ENCODE measurements at places on chromosomes 1 and 21.

DNA sequence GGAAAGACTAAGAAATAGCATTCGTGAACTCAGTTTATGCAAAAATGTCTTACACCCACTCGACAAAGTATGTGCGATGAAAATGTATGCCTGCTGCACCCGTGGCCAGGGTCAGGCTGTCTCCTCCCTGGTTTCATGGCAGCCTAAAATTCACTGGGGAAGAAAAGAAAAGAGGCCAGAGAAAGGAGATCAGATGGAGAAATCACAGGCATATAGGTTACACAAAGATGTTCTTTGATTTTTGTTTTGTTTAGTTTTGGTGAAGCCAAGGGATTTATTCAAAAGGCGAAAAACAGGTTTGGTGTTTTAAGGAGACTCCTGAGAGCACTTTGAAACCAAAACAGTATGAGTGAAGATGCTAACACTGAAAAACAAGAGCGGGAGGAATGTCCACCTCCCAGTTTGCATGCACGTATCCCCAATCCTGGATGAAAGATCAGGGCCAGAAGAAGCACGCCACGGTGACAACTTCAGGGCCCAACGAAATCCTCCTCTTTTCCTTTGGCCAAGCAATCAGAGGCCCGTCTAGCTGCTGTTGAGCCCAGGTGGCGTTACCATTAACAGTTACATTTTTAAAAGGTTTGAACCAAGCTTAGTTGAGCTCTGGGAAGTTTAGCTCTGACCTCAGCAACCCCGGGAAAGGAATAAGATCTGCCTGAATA lies 992 bp upstream of the SSX2IP start:
- no peak for DNase-seq

- DNase-seq = no peak
Measured at GRCh38 chr1:18247151-18247550, 139.6 kb downstream of the IGSF21 start.

DNA sequence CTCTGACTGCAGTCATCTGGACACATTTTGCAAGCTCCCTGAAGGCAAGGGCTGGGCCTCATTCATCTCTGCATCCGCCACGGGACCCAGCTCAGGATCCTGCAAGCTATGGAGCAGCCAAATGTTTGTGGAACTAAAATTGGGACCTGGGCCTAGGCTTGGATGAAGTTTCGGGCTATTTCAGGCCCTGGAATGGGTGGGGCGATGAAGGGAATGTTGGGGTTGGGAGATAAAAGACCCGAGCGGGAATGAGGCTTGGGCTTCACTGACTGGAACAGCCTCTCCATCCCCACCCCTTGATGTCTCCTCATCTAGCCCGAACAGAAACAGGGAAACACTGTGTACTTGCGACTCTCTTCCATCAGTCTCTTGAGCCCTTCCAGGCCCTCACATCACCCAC lies 7.3 kb upstream of the AHCYL1 start:
- DNase-seq = no peak

DNA sequence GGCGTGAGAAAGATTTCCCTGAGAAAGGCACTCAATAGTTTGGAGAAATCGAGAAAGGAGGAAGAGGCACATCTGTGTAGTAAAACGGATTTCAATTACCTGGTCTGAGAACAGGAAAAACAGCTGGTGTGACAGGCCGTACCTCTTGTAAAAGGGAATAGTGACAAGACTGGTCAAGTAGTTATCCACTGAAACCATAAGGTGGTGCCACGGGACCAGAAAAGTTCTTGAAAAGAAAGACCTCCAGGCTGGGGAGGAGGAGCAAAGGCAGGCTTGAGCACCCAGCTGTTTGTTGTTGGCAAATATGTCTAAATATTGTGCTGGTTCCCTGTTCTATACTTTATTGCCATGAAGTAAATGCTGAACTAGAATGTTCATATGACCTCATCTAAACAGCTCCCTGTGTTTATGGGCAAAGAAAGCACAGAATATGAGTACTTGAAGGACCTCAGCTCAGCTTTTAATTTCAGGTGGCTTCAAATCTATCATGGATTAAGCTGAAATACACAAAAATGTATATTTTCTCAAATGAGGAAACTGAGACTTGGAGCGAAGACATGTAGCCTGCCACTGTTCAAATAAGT lies 4.0 kb downstream of the HAO2 start:
- peak; percentile 47 for DNase-seq

DNA sequence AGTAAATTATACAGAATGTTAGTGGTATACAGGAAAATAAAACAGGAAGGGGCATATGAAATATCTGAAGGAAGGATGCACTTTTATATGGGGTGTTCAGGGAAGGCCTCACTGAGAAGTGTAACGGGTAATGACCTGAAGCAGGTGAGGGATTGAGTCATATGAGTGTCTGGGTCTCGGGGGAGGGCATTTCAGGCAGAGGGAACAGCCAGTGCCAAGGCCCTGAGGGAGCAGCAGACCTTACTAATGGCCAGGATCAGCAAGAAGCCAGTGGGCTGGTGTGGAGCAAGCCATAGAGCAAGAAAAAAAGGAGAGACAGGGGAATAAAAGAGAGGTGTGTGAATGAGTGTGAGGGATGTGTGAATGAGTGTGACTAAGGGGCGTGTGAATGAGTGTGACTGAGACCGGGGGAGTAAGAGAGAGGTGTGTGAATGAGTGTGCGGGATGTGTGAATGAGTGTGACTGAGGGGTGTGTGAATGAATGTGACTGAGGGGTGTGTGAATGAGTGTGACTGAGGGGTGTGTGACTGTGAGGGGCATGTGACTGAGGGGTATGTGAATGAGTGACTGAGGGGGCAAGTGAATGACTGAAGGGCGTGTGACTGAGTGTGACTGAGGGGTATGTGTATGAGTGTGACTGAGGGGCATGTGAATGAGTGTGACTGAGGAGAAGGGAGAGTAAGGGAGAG lies 107.2 kb downstream of the GLIS1 start:
- DNase-seq = no peak

DNA sequence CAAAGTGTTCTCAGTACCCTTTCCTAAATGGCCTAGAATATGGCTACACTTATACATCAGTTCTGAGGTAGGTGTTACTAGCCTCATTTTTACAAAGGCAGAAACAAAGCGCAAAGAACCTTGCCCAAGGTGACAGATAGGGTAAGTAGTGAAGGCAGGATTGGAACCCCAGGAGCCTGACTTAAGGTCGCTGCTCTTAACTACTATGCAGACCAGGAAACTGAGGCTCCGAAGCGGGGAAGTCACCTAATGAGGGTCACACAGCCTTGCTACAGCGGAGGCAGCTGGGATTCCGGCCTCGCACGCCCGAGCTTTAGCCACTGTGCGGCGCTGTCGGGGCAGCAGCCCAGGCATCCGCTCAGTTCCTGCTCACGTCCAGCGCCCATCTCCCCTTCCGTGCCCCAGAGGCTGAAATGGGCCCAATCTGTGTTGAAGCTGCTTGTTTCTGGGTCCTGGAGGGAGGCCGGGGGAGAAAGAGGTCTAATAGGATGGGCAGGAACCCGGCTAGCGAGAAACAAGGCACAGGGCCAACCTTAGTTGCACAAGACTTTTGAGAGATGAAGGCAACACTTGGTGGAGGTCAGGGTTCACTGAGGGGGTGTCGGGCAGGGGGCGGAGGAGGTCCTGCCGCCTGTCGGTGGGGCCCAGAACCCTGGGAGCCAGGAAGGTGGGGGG lies 1.4 kb upstream of the FOXD2 start:
- peak; percentile 92 for DNase-seq

DNA sequence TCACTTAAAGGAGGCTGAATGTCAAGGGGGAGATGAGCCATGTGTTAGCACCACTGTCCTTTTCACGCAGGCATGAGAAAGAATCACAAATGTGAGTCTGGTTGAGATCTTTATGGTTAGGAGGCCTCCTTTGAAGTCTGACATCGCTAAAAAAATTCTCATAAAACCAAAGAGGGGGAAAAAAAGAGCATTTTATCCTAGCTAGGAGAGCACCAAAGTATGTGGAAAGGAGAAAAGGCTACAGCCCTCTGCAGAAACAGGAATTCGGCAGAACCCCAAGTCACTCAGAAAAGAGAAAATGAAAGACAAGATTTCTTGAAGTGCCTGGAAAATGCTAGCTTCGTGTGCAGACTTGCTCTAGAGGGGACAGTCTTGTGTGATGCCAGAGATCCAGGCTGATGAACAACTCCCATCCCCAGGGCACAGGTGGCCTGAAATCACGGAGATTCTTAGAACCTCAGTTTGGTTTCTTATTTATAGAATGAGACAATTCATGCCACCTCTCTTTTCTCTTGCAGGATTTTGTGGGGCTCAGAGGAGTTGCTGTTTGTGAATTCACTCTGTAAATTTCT lies 61.5 kb downstream of the RUNX1 start:
- DNase-seq = no peak

DNA sequence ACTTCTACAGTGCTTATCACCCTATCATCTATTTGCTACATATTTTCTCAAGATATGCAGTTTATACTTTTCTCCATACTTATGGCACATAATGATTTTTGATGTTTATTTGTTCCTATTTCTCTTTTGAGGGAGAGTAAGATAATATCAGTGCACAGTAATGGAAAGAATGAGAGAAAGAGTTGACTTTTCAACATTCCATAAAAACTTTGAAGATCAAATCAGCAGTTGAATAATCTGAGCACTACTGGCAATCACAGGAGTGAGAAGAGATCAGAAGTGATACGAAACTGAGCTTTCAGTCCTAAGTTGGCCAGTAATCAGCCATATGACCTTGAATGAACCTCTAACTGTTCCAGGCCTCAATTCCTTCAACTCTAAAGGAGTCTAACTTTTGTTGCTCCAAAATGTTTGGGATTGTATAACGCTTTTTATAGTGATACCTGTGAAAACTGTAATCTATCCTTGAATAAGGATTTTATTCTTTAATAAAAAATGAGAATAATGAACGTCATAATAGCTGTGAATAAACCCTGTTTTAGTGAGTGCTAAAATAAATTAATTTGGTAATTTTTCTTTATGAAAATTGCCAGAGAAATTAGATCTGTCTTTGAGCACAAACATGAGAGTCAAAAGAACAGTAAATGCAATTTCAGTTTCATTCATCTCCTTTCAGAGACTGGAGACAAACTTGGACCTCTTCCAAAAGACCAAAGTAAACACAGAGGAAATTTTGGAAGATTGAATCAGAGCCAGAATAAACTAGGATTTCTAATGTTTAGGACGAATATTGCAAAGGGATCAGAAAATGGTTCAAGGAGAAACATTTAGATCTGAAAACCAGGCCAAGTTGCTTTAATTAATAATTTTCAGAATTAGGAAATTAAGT lies 309.9 kb downstream of the ADGRL2 start:
- no peak for DNase-seq

- DNase-seq = no peak
Measured at GRCh38 chr1:61386770-61387169, 304.4 kb downstream of the NFIA start.

- DNase-seq = no peak
Measured at GRCh38 chr1:32813941-32814739, 3.0 kb downstream of the YARS1 start.

- DNase-seq = no peak
Measured at GRCh38 chr1:29655145-29655544, 418.8 kb downstream of the PTPRU start.

DNA sequence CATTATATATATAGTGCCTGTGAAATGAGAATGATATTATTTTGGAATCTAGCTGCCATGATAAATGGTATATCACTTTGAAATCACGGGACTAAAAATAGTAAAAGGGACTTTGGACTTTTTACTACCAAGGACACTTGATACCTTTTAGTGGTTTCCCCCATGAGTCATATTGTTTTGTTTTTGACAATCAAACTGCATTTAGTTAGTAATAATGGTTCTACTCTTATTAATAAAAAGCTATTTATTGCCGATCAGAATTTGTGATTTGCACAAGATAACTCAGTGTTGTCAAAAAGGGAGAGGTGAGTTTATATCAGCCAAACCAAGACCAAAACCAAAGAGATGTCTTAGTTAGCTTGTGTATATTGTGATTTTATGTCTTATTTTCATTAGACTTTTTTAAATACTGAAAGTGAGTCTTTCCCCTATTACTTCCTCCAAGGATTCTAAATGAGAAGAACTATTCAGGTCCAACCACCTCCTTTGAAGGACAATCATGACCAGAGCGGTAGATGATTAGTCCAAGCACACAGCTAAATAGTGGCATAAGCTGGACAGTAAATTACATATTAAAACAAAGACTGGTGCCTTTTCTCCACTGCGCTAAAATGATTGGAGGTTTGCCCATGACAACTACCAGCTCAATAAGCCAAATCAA lies 281.7 kb upstream of the ESRRG start:
- no peak for DNase-seq

GRCh38 chr1:9591669-9592509 lies 3.2 kb downstream of the TMEM201 start:
- DNase-seq = no peak

- no peak for DNase-seq
Measured at GRCh38 chr1:147270721-147271120, 28.2 kb downstream of the CHD1L start.

- DNase-seq = no peak
Measured at GRCh38 chr1:54163051-54163450, 10.3 kb upstream of the CDCP2 start.

- DNase-seq = no peak
Measured at GRCh38 chr1:93740601-93741031, 59.0 kb upstream of the BCAR3 start.

DNA sequence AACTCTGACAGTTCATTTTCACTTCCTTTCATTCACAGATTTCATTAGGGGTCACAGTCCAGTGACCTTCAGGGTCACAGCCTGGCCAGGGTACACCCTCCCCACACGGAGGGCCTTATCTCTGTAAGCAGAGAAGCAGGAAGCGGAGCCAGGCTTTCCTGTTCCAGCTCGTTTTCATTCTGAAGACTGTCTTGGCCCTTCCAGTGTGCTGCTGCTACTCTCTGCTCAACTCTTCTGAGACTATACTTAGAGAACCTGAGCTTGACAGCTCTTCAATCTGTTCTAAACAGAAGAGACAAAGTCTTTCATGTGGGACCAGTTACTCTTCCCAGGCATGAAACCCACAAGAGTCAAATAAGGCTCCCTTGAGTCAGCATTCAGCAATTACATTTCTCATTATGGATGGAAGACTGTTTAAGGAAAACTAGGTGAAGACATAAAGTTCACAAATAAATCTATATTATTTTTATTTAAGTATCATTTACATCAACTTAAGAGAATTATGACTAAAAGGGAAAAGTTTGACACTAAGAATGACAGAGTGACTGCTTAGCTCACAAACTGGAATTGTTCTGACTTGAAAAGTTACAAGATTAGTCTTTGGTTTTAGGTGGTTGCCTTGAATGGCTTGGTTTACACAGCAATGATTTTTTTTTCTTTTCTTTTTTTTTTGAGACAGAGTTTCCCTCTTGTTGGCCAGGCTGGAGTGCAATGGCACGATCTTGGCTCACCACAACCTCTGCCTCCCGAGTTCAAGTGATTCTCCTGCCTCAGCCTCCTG lies 4.8 kb upstream of the TDRD10 start:
- DNase-seq = peak; percentile 67
